ENCODE measurements at places on chromosomes 1 and 21.
A peak's percentile ranks its signal among the peaks of the same experiment; 100 is the strongest.

DNA sequence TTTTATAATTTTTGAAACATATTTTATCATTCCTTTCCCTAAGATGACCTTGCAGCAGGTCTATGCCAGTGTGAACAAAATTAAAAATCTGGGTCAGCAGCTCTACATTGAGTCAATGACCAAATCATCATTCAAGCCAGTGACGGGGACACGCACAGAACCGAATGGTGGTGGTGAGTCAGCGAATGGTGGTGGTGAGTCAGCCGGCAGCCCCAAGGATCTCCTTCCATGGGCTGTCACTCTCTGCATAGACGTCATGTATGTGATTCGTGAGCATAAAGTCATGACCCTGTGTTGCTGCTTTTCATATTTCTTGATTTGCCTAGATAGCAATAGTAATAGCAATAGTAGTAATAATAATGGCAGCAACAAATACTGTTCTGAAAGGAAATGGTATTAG is 26.3 kb downstream of the PER3 start:
- DNase-seq = no peak

GRCh38 chr1:182110635-182111034 is 49.1 kb upstream of the ZNF648 start:
- DNase-seq = no peak

DNA sequence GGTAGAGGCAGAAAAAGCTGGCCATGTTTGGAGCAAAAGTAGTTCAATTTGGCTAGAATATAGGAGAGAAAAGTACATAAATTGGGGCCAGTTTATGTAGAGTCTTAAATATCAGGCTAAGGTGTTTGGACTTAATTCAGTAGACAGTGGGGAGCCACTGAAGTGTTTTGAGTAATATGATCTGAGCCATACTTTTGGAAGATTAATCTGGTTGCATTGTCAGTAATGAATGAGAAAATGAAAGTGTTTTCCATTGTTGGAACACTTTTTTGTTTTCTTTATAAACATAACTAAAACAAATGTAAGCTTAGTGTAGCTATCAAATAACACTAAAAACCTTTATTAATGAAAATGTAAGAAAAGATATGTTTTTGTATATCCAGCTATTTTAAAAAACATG is 42.1 kb downstream of the POU2F1 start:
- DNase-seq = no peak

DNA sequence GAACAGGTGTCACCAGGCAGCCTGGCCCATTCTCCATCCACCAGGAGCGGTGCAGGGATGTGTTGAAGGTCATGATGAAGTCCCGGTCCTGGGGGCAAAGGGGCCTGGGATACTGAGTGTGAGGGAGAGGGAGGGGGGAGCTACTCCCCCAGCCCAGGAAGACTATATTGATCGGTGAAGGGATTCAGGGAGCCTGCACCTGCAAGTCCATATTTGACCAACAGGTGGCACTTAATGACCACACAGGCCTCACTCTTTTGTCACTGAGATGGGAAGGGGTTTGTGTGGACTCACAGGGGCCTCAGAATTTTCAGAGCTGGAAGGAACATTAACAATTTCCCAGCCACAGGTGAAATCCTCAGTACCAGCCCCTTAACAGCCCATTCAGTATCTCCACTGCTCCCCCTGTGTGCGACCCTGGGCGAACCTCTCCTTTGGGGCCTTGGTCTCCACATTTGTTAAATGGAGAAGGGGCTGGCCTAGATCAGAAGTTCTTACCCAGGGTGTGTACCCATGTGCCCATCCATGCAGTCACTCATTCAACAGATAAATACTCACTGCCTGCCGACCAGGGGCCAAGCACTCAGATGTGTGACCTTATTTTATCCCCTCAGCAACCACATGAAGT is 55.6 kb downstream of the NKAIN1 start:
- peak; percentile 47 for DNase-seq

DNA sequence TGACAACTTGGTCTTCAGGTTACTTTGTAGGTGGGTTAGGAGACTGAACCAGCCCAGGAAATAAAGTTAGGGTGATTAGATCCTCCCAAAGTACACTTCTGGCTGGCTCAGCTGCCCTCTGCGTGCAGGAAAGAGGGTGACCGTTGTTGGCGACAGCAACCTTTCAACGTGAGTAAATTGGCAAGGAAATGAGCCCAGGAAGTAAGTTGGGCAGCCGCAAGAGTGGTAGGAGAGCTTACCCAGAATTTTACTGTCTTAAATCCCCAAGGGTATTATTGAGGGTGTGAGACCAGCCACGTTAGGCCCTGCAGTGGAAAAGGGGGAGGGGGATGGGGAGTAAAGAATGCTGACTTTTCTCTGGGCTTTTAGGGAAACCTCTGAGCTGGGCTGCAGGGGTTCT is 1.6 kb downstream of the TENT5C start:
- peak; percentile 64 for DNase-seq

GRCh38 chr1:110872745-110873720 is at the start of gene CD53:
TSS of gene CD53 (plus strand) at chr1:110873148. CDS start at chr1:110891409, 18,261 bp downstream.
- peak; percentile 83 for DNase-seq

DNA sequence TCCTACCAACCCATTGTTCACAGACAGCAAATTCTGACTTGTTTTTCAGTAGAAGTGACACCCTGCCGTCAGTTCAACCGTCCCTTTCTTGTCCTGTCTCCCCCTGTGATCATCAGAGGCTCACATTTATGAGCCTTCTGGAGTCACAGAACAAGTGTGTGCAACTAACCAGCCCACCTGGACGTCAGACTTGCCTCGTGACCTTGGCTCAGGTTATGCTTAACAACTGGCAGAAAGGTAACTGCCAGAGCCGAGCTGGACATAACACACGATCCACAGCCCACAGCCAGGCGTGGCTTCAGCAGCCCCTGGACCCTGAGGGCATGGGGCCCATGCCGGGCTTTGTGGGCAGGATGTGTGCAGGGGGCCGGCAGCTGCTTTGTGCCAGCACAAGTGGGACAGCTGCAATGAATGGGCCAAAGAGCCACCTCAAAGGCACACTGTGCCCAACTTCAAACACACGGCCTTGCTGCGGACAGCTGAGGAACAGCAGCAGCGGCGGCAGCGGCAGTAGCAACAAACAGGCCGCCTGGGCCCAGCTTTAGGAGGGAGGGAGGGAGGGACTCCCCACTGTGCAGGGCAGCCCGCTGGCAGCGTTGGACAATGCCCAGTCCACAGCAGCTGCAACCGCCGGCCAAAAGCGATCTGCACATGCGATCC is 103.9 kb downstream of the ZBTB18 start:
- DNase-seq = no peak

Data from CD4-positive, alpha-beta T cell treated with Interleukin-12 subunit alpha and Interleukin-12 subunit beta, for 1 hour (primary cell).